Fibroblast of skin of back (primary cell): ENCODE measurements at places on chromosomes 7 and 10.
A peak's percentile ranks its signal among the peaks of the same experiment; 100 is the strongest.

DNA sequence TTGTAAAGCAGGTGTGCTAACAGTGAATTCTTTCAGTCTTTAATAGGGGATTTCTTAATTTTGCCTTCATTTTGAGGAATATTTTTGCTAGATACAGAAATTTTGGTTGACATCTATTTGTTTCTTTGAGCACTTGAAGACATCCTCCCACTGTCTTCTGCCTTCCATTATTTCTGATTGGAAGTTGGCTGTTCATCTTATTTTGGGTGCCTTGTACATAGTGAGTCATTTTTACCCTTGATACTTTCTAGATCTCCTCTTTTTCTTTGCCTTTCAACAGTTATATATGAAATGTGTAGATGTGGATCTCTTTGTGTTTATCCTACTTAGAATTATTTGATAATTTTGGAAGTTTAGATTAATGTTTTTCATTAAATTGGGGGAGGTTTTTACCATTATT, 631.0 kb downstream of the AUTS2 start:
- no peak for DNase-seq

DNA sequence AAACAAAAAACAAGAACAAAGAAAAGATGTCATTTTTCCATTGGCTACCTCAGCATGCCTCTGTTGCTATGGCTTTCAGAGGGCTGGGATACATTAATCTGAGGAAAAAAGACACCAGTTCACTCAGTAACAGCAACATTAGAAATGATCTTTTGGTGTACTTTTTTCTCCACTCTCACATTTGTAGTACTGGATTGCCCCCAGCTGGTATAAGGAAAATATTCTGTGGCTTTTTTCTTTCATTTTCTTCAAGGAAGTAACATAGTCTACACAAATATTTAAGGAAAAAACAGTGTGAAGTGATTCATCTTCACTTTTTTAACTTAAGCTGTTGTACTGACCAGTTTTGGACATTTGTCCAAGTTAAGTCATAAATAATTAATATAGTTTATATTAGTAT, 482.3 kb downstream of the SORCS1 start:
- peak; percentile 33 for DNase-seq

GRCh38 chr10:105585171-105585570, 944.1 kb downstream of the SORCS3 start:
- DNase-seq, result no peak

- DNase-seq, result no peak
These were observed 6.3 kb downstream of the LIPJ start for GRCh38 chr10:88592906-88593305.

DNA sequence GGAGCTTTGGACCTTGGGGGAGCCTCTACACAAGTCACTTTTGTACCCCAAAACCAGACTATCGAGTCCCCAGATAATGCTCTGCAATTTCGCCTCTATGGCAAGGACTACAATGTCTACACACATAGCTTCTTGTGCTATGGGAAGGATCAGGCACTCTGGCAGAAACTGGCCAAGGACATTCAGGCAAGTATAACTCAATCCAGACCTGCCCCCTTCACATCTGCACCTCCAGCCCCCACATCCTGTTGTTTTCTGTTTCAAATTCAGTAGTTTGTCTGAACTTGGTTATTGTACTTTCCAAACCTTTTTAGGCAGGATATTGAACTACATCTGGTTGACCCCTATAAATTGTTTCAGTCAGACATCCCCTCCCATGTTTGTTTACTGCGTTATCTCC, 62.4 kb upstream of the CC2D2B start:
- DNase-seq, result no peak

GRCh38 chr10:36183056-36183455, 541.0 kb upstream of the FZD8 start:
- no peak for DNase-seq

DNA sequence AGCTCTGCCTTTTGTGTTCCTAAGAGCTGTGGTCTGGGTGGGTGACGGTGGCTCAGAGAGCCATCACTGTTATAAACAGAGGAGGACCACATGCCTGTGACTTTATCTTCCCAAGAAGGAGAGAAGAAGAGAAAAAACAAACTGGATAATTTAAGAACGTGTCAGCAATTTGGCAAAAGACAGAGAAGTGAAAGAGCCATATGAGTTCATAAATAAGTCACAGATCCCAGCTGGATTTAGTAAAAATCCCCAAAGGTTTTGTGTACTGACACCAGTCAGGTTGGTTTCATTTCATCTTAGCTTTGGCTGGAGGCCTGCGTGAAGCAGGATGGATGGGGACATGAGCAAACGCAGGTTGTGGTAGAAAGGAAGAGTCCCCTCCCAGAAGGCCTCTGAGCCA, 120.7 kb downstream of the CXCL12 start:
- DNase-seq, result no peak

GRCh38 chr10:119449760-119450461, 92.6 kb downstream of the RGS10 start:
- peak; percentile 86 for DNase-seq
